Activated naive CD8-positive, alpha-beta T cell treated with anti-CD3 and anti-CD28 coated beads, Interleukin-2, amount 10 ng/mL, durations not matched to agents 7 days and 5 days (primary cell): ENCODE measurements at places on chromosomes 6 and 20.

DNA sequence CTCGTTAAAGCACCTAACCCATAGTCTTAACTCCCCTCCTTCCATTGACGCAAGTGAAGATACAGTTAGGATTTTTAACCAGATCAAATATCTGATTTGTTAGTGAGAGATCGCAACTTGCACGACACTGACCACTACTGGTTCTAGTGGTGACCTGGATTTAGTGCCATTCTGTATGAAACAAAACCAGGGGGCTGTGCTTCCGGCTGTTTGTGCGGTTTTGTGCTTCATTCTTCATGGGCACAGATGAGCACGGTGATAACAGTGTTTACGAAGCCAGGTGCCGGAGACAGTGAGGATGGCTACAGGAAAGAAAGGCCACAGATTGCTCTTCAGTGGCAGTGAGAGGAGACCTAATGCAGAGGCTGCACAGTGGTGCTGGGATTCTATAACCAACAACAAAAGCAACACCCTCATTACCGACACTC lies 75.5 kb downstream of the NOL4L start:
- DNase-seq: peak; percentile 57

GRCh38 chr6:148868901-148869300 lies 122.1 kb downstream of the UST start:
- no peak for DNase-seq

- DNase-seq: no peak
Observed at GRCh38 chr6:15341311-15342001, 95.6 kb downstream of the JARID2 start.

GRCh38 chr6:127195833-127196232 lies 70.8 kb upstream of the RNF146 start:
- DNase-seq: no peak

DNA sequence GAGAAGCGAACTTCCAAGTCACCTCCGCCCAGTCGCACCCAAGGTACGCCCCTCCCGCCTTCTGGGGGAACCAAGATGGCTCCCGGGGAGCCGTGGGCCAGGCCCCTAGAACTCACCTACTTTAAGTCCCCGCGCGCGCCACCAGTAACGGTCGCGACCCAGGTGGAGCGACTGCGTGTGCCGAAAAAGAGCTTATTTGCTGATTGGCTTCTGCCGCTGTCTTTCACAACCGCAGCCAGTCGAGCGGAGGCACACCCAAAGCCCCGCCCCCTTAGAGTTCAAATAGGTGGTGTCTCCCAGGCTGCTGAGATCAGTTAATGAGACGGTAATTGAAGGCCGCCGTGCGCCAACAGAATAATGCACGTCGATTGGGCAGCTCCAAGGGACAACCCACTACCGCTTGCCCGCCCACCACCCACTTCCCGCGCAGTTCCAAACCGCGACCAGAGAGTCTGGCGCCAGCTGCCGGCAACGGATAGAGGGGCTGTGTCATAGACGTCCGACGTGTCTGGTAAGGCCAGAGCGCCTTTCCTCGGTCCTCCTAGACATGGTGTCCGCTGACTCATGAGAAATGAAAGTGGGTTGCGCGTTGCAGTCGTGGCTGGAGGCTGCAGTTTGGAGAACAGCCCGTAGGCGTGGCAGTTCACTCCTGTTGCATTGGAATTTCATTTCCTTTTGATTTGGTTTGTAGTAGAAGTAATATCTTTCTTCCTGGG lies at the start of gene MDC1:
Gene MDC1 (minus strand): TSS at position 153 of the 716 bp plus-strand sequence. CDS start 2,106 bp downstream, outside the sequence.
- DNase-seq: peak; percentile 97

GRCh38 chr6:134517868-134518267 lies 200.0 kb upstream of the SGK1 start:
- no peak for DNase-seq

GRCh38 chr6:52337633-52338290 lies 24.2 kb upstream of the PAQR8 start:
- DNase-seq: no peak

GRCh38 chr6:114042267-114043016 lies 71.5 kb upstream of the HDAC2 start:
- no peak for DNase-seq

DNA sequence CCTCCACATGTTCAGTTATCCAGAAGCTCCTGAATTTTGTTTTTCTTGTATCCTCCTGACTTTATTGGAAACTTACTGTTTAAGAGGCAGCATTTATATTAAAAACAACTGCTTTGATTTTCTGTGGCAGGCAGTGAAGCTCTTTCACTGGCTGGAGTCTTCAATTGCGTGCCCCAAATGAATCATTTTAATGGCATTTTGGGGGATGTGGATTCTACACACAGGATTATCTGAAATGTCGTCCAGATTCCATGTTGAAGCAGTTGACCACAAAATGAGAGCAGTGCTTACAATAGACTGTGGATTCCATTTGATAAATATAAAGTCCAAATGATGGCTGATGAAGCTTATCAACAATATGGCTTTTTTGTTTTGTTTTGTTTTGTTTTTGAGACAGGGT lies 41.0 kb upstream of the HIVEP1 start:
- DNase-seq: no peak

- no peak for DNase-seq
Observed at GRCh38 chr6:34159844-34160243, 14.0 kb upstream of the GRM4 start.

DNA sequence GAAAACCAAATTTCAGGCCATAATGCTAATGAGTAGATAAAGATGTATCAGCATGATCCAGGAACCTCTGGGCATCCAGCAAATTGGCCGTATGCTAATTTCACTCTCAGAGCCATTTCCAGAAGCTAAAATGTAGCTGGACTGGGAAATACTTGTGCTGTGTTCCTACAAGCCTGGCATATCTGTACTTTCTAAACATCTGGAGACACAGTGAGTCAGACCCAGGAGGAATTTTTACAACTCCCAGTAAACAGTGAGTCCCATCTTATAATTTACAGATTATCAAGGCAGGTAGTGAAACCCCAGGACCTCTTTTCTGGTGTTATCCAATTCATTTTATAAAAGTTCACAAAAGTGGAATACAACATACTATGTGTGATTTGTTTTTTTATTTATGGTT lies 683.0 kb upstream of the ADGRB3 start:
- no peak for DNase-seq

DNA sequence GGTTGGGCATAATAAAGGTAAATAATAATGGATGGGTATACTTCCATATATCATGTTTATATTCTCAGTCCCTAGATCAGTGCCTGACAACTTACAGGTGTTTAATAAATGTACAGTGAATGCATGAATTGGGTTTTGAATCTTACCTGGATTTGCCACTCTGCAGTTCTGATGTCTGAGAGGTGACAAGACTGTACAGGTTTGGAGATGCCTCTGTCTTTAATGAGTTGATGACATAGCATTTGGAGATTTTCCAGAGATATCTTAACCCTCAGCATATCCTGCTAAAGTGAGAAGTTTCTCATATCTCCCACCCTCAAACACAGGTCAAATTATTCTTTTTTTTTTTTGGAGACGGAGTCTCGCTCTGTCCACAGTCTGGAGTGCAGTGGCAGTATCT lies 2.2 kb downstream of the ANKS1A start:
- DNase-seq: no peak

DNA sequence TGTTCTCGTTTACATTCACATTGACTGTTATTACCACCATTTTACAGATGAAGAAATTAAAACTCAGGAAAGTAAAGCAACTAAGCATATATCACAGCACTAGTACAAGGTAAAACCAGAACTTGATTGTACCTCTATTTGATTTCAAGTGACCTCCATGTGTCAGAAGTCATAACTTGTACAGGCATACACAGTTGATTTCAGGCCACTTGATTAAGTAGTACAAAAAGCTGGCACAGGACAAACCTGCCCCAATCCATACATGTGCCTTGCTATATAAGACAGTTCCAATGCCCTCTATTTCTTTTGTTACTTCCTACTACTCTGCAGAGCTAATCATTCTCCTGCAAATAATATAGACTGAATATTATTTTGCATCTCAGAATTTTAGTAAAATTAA lies 58.8 kb upstream of the VGLL2 start:
- DNase-seq: no peak

DNA sequence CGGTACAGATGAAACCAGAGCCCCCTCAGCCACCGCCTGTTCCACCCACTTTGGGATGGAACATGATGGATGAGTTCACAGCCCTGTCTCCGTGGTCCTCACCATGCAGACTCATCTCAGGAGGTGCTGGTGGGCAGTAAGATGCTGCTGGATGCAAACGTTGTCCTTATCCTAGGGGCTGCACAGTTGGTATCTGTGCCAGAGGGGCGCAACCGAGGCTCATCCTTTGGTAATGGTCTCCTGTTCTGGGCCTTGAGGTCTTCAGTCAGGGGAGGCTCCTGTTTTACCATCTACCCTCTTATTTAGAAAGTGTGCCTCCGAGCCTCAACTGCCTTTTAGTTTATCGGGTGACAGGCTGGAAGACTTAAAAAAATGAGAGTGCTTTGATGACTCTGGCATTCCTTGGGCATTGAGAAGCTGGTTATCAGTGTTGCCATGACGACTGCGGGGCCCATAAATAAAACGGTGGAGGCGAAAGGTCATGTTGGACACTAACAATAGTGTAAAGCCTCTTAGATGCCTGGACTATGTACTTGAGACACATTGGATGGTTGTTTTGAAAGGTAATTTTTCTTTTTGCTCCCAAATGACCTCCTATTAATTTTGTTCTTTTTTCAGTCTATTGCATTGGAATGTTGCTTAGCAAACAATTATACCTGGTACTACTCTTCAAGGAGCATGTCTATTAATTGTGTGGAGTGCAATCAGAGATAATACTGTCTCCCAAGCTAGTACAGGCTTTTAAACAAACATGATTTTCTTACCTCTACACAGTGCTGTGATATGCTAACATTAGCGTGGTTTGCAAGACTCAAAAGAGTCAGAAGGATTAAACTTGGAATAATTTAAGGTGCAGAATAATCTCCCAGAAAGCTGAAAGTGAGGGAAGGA lies 74.2 kb upstream of the DSP start:
- DNase-seq: no peak

- DNase-seq: no peak
Observed at GRCh38 chr6:150668900-150669302, 69.2 kb downstream of the PLEKHG1 start.

DNA sequence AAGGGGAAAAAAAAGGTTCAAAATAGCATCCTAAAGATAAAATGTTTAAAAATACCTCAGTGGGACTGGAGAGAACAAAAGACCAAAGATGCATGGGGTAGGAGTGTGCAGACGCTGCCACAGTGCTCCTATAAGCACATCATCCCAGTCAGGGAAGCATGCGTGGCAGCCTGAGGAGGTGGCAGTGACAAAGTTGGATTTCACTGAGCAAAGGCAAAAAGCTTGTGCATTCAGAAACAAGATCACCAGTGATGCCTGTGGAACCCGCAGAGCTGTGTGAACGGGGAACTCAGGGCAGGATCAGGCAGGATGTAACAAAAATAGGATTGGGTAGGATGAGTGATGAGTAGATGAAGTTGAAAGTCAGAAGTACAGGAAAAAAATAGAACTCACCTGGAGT lies 116.1 kb downstream of the RIMS1 start:
- DNase-seq: no peak

- no peak for DNase-seq
Observed at GRCh38 chr6:167588181-167588919, 238.4 kb upstream of the AFDN start.

DNA sequence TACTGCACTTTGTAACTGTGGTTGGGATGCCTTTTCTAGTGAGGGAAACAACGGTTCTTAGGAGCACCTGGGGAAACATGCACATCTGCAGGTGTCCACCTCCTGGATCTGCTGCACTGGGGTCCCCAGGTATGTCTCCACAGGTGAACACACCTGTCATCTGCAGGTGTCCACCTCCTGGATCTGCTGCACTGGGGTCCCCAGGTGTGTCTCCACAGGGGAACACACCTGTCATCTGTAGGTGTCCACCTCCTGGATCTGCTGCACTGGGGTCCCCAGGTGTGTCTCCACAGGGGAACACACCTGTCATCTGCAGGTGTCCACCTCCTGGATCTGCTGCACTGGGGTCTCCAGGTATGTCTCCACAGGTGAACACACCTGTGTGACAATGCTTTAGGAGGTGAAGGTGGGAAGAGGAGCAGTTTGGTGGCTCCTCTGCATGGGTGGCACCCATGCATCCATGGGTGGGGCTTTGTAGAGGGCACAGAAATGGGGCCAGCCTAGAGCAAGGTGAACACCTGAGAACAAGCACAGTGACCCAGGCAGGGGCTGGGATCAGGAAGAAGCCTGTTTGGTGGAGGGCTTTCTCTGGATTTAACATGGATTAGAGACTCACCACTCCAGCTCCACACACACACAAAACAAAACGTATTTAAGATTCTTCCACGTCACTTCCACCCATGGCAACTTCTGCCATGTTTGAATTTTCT lies 206.0 kb upstream of the CDH4 start:
- no peak for DNase-seq

GRCh38 chr6:514396-514978 lies 122.9 kb downstream of the IRF4 start:
- DNase-seq: no peak

- DNase-seq: no peak
Observed at GRCh38 chr6:30405934-30406333, 61.0 kb downstream of the RPP21 start.

DNA sequence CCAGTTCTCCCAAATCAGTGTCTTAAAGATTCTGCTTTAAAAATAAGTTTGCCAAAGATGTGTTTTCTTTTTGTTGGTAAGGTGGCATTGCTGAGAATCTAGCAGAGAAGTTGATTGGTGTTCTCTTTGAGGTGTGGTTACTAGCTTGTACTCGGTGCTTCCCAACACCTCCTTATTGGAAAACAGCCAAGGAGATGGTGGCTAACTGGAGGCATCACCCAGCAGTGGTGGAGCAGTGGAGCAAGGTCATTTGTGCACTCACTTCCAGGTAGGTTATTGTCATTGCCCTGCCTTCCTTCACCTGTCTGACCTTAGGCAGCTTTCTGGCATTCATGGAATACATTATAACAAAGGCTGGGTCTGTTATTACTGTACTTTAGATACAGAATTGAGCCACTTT lies 26.7 kb downstream of the RALGAPB start:
- no peak for DNase-seq

GRCh38 chr6:46917002-46917545 lies 4.7 kb downstream of the ADGRF5 start:
- DNase-seq: no peak

- no peak for DNase-seq
Observed at GRCh38 chr6:148487461-148487860, 144.8 kb downstream of the SASH1 start.

GRCh38 chr20:34493646-34494045 lies 22.6 kb upstream of the DYNLRB1 start:
- no peak for DNase-seq

- no peak for DNase-seq
Observed at GRCh38 chr20:44598423-44599305, 16.3 kb downstream of the PKIG start.

- DNase-seq: no peak
Observed at GRCh38 chr6:155955038-155955437, 499.4 kb upstream of the NOX3 start.

DNA sequence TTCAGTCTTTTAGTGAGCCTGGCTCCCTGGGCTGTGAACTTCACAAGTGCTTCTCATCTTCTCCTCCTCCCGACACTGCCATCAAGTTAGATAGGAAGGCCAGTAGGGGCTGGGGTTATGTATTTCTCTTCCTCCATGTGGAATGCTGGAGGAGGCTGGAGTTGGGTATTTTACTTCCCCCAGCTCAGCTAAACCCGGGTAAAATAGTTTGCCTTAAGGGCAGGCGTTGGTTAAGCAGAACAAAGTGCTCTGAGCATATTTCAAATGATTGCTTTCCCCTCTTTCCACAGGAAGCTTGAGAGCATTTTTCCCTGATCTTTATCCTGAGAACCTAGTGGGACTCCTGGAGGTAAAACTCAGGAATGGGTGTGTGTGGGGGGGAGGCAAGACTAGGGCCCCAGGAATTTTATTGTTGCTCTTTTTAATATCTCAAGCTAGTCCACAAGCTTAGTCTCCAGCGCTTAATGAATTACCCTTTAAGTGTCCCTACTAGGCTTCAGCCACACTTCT lies 16.9 kb upstream of the SUPT3H start:
- no peak for DNase-seq

- no peak for DNase-seq
Observed at GRCh38 chr6:125151700-125152099, 1.9 kb upstream of the TPD52L1 start.
